Right cardiac atrium (tissue), 5 donors: ENCODE measurements at places on chromosomes 11 and 22.

DNA sequence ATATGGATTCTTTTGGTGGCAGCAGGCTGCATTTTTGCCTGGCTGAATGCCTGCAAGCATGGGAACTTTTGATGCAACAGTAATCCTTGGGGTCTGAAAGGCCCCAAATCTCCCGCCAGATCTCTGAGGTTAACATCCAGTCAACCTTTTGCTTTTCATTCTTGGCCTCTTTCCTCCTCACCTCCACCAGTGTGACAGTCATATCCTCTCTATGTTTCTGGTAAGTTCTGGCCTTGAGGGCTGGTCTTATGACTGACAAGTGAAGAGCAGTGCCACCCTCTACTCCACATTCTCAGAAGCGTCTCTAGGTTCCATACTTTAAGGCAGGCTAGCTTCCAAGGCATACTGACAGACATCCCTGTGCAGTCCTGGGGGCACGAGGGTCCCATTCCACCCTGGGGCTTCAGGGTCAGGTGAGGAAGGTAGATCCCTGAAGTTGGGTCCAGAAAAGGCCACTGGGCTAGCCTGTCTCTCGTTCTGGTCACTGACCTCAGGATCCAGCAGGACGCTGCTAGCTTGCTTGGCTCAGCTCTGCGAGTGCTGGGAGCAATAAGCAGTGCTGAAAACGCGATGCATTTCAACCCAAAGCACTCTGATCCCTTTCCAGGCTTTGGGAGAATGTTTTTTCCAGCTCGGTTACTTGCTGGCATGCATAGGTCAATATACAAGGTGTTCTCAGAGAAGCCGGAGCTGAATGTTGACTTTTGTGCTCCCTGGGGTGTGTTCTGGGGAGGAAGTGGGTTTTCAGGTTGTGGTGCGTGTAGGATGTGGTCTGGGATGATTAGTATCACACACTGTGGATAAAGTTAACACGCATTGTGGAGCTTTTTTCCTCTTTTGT lies 75.2 kb downstream of the PTPRJ start:
- DNase-seq, result no peak

GRCh38 chr22:23837911-23838680 lies 710 bp downstream of the DERL3 start:
- DNase-seq, result peak; percentile 56

DNA sequence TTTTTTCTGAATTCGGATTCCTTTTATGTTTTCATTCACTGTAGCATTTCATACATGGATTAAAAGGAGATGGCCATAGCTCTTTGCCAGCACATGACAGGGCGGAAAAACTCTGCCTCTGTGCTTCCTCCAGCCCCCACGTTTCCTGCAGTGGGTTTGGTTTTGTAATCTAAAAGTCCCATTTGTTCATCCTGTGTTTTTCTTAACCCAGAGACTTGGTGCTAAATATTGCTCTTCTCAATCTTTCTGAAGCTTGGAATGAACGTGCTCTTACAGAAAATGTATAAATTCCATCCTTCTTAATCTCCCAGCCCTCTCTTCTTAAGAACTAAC lies 89.9 kb downstream of the PPP6R3 start:
- DNase-seq, result no peak

DNA sequence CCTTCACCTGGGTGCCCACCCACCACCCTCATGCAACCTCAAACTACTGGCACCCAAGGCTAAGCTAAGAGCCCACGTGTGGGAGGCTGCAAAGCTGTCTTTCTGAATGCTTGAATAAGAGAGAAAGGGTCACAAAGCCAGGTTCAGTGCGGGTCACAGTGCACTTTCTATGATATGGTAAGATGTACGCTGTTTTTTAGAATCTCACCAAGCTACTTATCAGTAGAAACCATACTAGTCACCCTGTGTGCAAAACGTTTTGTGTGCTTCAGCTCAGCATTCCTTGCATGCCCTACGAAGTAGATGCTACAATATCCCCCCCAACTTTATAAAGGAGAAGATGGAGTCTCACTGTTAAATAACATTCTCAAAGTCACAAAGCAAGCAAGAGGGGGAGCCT lies 14.9 kb downstream of the P2RX3 start:
- no peak for DNase-seq

DNA sequence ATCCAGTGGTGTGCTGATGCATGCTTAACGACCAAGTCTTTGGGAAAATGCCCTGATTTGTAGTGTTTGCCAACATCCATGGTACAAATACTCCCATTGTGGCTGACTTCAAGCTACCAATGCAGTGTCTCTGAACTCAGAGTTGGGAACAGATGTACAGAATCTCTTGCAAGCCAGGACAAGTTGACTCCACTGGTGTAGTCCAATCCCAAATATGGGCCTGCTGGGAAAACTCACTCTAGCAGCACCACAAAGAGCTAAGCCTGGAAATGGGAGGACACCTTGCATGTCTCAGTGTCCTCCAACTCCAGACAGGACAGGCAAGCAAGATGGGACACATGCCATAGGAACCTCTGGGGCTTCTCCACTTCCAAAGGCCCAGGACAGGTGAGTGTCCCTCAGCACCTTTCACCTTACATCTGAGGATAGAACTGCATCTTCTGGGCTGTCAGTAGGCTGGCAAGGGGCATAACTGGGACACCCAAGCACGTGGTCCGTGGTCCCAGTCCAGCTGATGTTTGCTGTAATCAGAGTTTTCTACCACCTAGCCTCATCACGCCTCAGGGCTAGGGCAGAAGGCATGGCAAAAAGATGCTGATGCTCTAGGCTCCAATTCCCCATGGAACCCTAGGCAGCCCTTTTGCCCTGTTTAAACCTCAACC lies 6.5 kb downstream of the LMO1 start:
- DNase-seq, result no peak

- peak; percentile 32 for DNase-seq
Measured at GRCh38 chr11:2838091-2838490, 47.5 kb downstream of the CDKN1C start.

DNA sequence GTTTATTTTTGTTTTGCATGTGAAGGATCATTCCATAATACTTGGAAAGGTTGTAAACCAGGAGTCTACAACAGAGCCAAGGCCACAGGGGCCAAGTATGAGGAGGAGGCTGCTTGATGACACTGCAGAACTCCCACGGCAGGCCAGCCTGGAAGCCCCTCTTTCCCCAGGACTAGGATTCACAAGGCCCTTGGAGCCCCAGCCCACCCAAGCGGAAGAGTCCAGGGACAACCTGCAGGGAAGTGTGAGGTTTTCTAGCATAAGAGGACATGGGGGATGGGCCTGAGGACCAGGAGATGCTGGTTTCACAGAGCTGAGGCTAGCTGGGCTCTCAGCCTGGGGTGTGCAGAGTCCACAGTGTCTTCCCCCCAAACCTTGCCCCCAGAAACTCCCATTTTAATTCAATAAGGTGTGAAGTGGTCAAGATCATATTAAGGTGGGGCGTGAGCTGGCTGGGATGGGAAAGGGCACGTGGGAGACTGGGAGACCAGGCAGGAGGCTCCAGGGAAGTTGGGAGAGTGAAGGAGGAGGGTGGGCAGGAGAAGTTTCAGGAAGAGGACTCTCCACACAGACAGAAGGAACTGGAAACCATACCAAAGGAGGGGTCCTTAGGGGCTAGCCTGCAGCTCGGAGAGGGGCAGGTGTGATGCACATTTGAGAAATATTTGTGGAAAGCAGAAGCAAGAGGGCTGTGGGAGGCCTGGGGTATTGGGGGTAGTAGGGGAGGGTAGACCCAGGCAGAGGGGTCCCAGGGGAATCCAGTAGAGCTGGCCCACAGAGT lies 12.4 kb downstream of the GNAZ start:
- no peak for DNase-seq

DNA sequence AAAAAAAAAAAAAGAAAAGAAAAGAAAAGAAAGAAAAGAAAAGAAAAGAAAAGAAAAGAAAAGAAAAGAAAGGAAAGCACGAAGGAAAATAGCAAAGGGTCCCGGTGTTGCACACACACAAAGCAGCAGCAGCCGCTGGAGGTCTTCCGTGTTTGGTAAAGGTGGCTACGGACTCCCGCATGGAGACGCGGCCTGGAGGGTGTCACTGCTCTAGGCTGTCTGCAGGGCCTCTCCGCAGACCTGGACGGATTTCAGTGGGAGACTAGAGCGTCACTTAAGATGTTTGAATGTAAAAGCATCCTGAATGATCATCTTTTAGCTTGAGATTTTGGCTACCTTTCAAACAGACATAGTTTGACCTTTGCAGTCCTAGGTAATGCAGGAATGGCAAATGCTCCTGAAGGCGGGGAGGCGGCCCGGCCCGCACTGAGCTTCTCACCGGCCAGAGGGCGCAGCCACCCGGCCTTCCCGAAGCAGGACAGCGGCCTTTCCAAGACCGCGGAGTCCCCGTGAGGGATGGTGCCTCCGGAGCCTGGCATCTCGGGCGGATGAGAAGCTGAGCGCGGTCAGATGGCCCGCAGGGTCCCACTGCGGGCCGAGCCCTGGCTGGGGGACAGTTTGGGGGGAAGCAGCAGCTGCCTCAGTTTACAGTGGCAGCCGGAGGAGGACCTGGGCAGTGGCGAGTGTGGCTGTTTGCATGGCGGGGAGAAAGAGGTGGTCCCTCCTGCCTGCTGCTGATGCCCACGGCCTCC lies 18.5 kb downstream of the KRTAP5-5 start:
- no peak for DNase-seq

DNA sequence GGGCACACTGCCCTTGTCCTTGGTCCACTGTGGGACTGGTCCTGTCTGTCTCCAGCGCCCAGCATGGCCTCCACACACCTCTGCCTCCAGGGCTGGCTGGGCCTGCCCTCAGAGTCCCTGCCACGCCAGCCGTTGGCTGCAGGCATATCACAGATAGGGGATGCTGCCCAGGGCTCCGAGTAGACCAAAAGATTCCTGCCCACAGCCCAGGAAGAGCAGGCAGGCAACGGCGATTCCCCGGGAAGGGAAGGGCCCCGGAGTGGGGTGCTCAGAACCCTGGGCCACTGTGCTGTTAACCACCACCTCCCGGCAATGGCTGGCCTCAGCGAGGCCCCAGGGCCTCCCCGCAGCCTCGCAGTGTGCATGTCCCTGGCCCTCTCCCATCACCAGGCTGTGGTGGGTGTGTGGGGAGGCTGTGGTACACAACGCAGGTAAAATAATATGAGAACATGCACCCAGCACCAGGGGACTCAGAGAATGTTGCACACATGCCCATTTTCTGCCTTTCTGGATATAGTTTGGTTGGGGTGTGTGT lies 2.2 kb downstream of the IFITM5 start:
- no peak for DNase-seq

DNA sequence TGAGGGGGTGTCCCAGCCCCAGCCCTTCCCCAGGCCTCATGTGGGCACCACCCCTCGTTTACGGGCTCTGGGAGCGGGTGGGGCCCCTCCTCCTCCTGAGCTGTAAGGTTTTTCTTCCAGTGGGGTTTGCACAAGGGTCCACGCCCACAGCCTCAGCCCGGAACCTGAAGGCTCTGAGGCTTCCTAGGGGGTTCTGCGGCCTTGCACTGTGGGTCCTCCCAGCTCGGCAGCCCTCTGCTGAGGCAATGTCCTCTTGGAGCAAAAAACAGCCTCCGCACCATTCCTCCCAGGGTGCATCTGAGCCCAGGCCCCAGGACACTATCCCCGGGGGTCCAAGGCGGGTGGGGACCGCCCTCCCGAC lies 14.1 kb downstream of the H19 start:
- DNase-seq, result peak; percentile 39

GRCh38 chr11:62306227-62306626 lies 7.4 kb upstream of the SCGB1D4 start:
- DNase-seq, result no peak

DNA sequence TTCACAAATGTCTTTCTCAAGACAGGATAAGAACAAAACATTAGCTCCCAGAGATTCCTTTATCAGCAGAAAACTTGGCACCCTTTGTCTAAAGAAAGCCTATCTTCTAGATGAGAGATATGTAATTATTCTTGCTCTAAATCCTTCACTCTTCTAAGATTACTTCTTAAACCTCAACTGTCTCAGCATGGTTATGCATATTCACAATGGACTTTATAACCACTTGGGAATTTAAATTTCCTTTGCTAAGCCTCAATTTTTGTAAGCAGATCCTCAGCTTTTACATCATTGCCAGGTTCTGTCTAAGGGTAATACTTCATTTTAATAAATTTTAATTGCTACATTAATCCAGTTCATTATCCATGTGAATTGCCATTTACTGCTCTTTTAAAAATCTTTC lies 433.6 kb upstream of the DDI1 start:
- no peak for DNase-seq

DNA sequence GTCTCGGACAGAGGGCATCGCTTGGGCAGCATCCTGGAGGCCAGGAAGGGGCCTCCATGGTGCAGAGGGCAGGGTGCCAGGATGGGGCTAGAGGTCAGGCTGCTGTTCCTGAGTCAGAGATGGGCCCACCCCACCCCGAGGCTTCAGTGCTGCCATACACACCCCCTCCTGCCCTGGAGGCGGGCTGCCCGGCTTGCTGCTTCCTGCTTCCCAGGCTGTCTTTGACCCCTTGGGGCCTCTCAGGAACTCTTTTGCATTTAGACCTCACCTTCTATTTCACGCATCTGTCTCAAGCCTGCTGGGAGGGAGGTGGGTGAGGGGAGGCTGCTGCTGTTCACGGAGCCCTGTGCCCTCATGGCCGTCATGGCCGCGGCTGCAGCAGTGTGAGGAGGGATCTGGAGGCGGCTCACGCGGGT lies 6.6 kb upstream of the GRAMD4 start:
- DNase-seq, result peak; percentile 76

DNA sequence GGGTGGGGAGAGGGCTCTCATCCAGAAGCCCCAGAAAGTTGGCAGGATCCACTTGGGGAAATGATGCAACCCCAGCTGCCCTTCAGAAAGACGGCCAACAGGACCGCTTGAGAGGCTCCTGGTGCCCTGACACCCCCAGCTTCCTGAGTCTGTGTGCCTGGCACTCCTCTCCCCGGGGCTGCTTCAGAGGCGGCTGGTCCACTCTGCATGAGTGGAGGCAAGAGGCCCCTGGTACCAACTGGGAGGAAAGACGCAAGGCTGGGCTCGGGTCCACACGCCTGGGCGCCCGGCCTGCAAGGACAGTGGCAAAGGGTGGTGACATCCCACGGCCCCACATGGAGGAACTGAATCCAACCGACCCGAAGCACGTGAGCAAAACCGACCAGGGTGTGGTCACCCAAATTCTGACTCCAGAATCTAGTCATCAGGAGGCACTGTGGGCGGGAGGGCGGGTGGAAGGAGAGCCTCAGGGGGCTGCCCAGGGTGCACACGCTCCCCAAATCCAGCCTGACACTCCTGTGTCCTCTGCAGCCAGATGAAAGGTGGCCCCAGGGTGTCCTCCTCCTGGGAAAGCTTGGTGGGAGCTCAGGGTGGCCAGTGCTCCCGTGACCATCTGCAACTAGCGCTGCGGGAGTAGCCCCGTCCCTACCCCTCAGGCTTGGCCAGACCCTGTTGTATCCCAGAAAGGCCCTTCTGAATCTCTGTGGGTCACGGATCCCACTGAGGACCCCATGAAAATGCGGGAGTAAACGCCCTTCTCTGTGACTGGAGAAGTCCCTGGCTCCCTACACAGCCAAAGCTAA lies 3.7 kb downstream of the RNH1 start:
- peak; percentile 72 for DNase-seq

GRCh38 chr11:35330931-35331330 lies 88.4 kb downstream of the SLC1A2 start:
- no peak for DNase-seq

DNA sequence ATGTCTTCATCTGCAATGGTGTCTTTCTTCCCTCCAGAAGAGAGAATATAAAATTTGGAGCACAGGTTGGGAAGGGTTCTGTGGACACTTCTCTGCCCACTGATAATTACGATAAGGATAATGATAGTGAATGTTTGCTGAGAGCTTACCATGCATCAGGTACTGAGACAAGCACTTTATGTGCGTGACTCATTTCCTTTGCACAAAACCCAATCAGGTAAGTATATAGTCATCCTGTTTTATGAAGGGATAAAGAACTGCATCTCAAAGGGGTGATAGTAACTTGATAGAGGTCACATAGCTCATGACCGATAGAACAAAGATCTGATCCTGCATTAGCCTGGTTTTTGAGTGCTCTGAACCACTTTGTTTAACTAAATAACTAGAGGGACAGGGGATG lies 9.4 kb downstream of the DRD2 start:
- no peak for DNase-seq
